ENCODE measurements at places on chromosomes 1 and 21. TPM values are rescaled to one million over a fixed set of nuclear protein-coding genes. Genes with fewer than 3 reads are reported as not detected.

Gene TNFRSF18
- total RNA-seq, result 0.66 TPM

Gene LMNA
- 311 TPM for total RNA-seq

- H3K4me3 ChIP-seq, result no peak overlapping the region
- H3K27ac ChIP-seq, result no peak overlapping the region
- H3K27me3 ChIP-seq, result no peaks in the 10 kb centered on the region
- H3K36me3 ChIP-seq, result no peaks in the 10 kb centered on the region
- H3K4me1 ChIP-seq, result no peaks in the 10 kb centered on the region
Measured at GRCh38 chr1:158952416-158952815, 21.1 kb downstream of the PYHIN1 start.

DNA sequence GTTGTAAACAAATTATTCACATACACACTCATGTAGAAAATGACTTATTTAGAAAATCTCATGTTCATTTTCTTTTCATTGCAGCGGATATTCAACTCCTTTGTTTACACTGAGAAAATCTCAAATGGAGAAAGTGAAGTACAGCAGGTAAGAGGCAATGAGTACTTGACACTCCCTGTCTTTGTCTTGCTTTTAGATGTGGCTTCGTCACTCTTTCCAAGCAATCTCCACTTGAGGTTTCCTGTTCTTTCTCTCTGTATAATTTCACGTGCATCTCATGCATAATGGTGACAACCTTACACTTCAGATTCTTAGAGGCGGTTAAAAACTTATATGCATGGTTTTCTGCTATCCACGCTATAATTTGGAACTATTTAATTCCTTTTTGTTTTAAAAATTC lies 80.6 kb downstream of the CACHD1 start:
- no peak overlapping the region for H3K4me3 ChIP-seq
- H3K27ac ChIP-seq, result no peak overlapping the region
- no peak for DNase-seq
- H3K4me1 ChIP-seq, result peaks cover 28% of the 10 kb centered on the region

DNA sequence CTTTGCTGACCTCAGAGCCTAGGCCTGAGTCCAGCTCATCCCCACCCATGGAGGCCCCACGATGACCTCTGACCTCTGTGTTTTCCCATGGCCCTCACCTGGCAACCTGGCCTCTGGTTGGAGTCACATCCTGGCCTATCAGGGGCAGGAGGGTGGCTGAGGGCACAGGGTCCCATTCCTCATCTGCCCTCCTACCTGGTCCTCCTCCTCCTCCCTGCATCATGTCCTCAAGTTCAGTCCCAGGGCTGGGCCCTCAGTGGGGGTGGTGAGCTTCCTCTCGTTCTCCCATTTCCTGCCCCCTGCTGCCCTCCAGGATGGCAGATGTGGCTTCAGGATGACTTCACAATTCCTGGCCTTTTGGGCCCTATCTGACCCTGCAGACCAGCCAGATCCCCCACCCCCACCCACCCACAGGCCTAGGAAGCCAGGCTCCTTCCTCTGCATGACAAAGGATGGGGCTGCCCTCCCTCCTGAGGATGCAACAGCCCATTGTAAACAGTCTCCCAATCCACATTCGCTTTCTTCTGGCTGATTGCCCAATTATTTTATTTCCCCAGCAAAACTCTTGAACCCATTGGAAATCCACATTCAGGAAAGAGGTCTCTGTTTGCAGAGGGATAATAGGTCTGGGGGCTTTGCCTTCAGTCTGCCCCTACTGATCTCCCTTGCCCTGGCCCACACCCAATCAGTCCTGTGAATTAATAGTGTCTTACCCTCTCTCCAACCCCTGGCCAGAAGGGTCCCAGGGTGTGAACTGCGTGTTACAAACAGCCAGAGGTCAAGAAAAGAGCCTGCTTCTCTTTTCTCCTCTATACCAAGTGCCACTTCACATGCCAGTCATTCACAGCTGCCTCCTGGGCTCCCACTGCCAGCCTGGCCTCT lies 10.3 kb upstream of the LEFTY1 start:
- no peak overlapping the region for H3K4me3 ChIP-seq
- DNase-seq, result no peak
- H3K36me3 ChIP-seq, result no peaks in the 10 kb centered on the region
- H3K4me1 ChIP-seq, result peaks cover 10% of the 10 kb centered on the region
